ENCODE measurements at places on chromosomes 13 and 19.

DNA sequence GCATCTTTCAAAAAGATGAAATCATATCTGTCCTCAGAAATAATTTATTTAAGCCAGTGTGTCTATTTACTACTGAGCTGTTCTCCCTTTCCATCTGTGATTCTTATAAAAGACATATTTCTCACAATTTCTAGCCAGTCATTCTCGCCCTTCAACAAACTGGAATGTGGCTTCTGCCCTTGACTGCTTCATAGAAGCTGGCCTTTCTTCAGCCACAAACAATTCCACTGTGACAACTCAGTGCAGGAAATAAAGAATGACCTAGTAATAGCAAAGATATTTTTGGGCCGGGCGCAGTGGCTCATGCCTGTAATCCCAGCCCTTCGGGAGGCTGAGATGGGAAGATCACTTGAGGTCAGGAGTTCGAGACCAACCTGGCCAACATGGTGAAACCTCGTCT, 655.5 kb downstream of the PCDH9 start:
- DNase-seq, result no peak

- no peak for DNase-seq
These were observed 1.4 kb downstream of the GPX4 start for GRCh38 chr19:1105008-1105872.

GRCh38 chr13:74464670-74465069, 330.5 kb upstream of the KLF12 start:
- no peak for DNase-seq

DNA sequence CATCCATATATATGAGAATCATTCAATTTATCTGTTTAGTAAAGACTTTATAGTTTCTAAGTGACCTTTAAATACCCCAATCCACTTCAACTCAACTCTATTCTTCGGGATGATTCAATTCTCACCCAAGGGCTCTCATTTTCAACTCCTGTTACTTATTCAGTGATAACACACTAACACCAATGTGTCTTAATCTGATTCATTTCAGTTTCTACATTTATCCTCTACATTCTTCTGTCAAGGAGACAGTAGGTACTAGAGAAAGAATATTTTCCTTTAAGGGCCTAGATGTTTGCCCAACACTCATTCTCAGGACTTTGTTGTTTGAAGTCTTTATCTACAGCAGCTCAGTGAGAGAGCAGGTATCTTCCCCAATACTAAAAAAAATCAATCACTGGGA, 7.1 kb downstream of the ARGLU1 start:
- DNase-seq, result no peak

DNA sequence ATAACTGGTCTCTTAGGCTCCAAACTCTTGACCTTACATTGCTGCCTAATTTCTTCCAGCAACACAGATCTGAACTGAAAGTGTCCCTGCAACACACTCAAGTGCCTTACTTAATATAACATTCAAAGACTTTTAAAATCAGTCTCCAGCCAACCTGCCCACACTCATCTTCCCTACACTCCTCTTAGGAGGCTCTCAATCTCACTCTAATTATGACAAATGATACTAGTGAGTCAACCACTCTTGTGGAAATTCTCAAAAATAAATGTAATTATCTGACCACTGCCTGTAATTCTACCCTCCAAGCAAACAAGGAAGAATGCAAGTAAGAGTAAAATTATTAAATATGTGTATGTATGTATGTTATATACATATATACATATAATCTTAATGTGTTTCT, 348.1 kb upstream of the MIR17HG start:
- DNase-seq, result no peak

Data from fibroblast of skin of left quadriceps (primary cell).